ENCODE measurements at places on chromosomes 2 and 18.

DNA sequence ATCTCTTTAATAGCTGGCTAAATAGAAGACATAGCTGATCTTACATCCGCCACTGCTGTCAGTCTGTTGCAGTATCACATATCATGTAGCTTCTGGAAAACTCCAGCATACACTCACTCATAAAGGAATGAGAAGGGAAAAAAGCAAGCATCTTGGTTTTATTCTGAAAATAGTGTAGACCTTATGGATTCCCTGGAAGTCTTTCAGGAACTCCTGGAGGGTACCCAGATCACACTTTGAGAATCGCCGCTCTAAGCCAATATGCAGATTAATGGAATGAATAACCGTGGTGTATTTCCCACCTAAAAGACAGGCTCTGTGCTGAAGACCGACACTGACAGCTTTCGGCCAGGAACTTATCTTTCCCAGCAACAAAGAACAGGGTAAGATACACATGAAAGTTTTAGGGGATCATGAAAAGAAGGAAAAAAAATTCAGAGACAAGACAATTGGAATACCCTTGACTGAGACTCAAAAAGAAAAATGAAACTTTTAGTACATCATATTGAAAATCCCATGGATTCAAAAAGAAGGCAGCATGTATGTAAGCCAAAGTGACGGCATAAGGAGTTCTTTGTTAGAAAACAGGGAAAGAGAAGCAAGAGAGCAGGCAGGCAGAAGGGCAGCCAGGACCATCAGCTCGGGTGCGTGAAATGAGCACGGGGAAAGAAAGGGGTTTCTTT, 56.4 kb upstream of the SEC11C start:
- DNase-seq, result no peak

- no peak for DNase-seq
Measured at GRCh38 chr18:45084206-45084605, 403.5 kb downstream of the SETBP1 start.

DNA sequence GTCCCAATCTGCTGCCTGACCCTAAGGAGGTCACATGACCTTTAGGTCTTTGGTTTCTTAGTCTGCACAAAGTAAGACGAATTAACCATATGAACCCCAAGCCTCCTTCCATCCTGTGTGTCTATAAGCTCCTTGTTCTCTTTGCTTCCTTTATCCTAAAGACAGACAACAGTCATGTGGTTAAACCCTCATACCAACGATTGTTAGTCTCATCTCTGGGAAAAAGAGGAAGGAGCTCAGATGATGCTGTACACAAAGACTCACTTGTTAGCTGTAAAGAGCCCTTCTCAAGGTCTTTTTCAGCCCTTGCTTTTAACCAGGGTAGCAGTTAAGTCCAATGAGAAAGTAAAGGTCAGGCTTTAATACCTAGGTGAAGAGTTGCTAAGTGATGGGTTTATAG, 443.7 kb downstream of the TNS1 start:
- no peak for DNase-seq

DNA sequence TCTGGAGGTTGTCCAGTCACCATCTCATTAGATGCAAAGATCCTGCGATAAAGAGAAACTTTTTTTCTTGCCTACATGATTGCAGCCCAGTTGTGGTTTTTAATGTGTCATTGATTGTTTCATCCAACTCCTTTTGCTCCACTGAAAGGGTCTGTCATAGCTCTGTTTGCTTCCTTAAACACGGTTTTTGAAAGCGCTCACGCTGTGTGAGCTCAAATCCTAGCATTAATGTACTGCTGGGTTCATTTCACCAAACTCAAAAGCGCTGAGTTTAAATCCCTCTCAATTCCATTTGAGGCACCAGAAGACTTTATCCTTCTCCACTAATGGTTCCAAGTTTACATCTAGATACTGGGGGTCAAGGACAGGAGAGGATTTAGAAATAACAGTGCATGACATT, 53.6 kb downstream of the CDK15 start:
- no peak for DNase-seq

- DNase-seq, result no peak
Measured at GRCh38 chr2:230788554-230789175, 76.0 kb downstream of the CAB39 start.

DNA sequence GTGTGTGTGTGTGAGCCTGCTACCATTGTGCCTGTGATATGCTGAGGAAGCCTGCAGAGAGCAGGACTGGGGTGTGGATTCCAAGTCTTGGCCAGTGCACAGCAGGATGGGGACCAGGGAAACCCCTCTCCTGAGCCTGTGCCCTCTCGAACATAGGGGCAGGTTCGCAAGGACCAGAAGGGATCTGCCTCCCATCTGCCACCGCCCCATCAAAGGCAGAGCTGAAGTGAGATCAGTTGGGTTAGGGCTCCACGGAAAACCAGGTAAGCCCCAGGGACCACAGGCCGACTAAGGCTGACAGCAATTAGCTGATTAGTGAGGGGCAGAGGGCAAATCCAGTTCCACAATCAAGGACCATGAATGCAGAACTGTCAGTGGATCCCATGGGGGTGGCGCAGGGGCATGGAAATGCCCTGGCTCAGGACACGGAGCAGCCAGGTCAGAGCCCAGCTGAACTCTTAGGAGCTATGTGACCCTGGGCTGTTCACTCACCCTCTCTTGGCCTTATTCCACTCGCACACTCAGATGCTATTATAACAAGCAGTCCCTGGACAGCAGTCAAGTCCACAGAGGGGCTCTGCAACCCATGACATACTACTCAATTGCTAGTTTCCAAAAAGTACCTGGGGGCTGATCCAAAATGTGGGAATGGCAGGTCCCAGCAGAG, 84.2 kb upstream of the ID2 start:
- no peak for DNase-seq

GRCh38 chr2:186445506-186445905, 40.6 kb upstream of the ZC3H15 start:
- no peak for DNase-seq

- no peak for DNase-seq
Measured at GRCh38 chr2:239233576-239233975, 167.2 kb downstream of the HDAC4 start.

DNA sequence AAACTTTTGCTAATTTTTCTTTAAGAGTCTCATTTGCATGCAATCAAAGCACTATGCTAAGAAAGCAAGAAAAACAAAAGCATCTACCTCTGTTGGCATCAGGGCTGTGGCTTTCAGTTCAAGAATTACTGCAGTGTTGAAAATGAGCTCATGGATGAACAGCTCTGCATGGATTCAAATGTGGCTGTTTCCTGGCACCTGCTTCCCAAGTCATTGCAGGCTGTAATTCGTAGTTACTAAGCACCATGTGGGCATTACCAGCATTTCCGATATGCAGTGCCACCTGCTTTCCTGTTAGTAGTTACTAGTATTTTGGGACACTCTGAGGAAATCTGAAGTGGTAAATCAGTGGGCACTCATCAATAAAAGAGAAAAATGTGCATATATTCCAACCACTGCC, 37.8 kb upstream of the FAM110C start:
- no peak for DNase-seq

GRCh38 chr18:59779979-59780378, 82.8 kb upstream of the CCBE1 start:
- no peak for DNase-seq

- DNase-seq, result no peak
Measured at GRCh38 chr2:177489719-177490301, 97.2 kb downstream of the AGPS start.

GRCh38 chr2:138779781-138780445, at the start of gene NXPH2:
TSS of gene NXPH2 (minus strand) at chr2:138780390. CDS start at chr2:138780241, 149 bp downstream.
- no peak for DNase-seq

- DNase-seq, result no peak
Measured at GRCh38 chr2:37590119-37590571, 81.3 kb downstream of the CDC42EP3 start.

DNA sequence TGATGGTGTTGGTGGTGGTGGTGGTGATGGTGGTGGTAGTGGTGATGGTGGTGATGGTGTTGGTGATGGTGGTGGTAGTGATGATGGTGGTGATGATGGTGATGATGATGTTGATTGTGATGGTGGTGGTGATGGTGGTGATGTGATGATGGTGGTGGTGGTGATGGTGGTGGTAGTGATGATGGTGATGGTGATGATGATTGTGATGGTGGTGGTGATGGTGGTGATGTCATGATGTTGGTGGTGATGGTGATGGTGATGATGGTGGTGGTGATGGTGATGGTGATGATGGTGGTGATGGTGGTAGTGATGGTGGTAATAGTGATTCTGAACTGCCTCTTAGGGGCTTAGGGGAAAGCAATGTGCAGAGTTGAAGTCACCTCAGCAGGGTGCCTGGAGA, 760.7 kb downstream of the GALR1 start:
- DNase-seq, result no peak

- DNase-seq, result no peak
Measured at GRCh38 chr18:60202708-60203107, 169.9 kb downstream of the MC4R start.

DNA sequence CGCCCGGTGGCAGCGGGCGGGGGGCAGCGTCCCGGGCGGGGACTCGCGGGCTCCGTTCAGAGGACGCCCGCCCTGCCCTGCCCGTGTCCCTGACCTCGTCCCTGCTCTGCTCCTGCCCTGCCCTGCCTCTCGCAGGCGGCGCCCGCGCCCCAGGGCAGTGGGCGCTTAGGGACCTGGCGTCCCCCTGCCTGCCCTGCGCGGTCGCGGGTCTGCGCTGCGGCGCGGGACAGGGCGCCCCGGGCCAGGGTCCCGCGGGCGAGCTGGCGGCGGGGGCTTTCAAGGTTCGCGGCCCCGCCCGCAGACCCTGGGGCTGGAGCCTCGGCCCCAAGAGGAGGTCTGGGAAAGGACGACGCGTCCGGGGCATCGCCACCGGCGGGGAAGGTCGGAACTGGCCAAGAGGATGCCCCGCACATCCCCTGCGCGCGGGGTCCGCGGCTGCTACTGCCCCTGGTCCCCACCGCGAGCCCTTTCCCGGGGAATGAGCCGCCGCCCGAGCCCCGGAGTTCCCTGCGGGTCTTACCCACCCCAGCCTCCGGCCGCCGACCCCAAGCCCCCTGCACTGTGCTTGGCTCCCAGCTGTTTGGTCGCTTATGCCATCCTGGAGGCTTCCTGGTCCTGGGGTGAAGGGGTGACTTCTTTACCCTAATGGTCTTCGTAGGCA, 679 bp downstream of the RNF144A start:
- DNase-seq, result no peak

- DNase-seq, result no peak
Measured at GRCh38 chr2:240993446-240994170, 4.8 kb upstream of the SNED1 start.

GRCh38 chr18:59096098-59096789, 43.4 kb upstream of the SEC11C start:
- no peak for DNase-seq

- no peak for DNase-seq
Measured at GRCh38 chr18:44849361-44849760, 168.7 kb downstream of the SETBP1 start.

- no peak for DNase-seq
Measured at GRCh38 chr2:144583381-144583729, 63.4 kb upstream of the ZEB2 start.

- no peak for DNase-seq
Measured at GRCh38 chr2:231172025-231172424, 26.4 kb upstream of the ARMC9 start.

DNA sequence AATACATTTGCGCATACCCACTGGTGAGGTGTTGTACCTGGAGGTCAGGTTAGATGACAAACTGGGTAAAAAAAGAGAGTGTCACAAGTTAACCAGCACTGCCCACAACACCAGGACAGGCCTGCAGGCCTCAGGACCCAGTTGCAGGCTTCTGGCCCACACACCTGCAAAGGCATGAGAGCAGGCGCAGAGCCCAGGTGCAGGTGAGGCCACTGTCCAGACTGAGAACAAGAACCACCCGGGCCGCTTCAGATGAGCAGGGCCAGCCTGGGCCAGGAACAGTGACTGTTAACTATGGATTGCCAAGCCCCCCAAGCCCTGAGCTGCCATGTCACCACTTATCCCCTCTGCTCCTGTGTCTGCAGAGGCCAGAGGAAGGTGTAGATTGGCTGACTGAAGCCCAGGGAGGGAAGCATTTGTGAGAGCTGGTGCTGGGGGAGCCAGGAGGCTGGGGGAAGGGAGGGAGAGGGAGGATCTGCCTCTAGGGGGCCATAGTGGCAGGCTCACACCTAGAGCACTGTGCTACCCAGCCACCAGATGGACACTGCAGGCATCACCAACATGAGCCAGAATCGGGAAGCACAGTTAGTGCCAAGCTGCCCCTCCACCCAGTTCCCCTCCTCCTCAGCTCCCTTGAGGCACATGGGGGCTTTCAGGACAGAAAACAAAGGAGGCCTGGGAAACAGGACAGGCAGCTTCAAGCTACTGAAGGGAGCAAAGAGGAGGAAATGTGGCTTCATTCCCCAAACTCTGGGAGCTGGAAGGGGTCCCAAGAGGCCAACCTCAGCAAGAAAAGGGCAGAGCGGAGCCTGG, 35.4 kb downstream of the SFXN5 start:
- DNase-seq, result no peak

GRCh38 chr2:27802547-27802946, 31.0 kb downstream of the MRPL33 start:
- DNase-seq, result no peak

DNA sequence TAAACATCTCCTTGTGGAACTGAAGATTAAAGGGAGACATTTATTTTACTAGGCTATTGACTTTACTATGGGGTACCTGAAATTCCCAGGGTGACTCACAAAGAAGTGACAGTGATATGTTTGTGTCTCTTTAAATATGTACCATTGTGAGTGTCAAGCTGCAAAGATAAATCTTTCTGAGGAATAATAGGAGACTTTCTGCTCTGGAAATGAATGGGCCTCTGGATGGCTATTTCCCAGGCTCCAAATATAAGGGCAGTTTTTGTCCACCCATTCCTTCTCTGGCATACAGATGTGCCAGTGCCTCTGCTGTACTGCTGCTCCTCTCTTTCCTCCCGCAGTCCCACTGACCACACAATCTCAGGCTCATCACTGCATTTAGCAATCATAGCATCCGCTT, 586.4 kb upstream of the CNTNAP5 start:
- DNase-seq, result no peak

DNA sequence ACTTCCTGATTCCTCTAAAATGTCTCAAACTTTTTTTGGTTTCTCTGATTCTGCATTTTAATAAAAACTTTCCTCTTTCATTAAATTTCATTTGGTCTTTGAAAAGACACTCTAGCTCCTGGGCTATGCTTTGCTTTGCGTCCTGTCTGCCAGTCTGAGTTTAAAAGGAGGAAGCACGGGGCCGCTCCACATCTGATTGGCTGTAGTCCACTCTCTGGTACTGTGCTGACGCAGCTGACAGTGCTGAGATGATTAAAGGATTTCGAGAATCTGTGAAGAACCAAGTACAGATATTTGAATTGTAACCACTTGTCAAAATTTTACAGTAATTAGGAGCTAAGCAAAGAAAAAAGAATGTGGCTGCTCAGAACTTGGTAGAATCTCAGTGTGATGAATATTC, 199.6 kb upstream of the HNMT start:
- DNase-seq, result no peak

DNA sequence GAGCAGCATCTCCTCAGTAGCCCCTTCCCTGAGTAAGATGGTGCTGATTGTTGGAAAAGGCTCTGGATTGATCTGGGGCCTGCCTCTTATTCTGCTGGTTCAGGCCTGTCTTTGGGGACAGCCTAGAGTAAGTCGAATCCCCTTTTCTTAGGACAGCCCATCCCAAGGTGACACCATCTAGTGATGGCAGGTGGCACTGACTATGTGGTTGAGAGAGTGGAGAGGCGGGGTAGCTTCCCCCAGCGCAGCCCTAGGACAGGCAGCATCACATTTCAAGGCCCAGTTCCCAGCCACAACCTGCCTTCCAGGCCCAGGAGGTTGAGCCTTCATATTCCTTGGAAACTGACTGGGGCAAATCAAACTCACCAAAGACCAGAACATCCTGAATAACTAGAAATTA, 69.1 kb upstream of the B3GNT7 start:
- DNase-seq, result no peak

- no peak for DNase-seq
Measured at GRCh38 chr18:30177056-30177455, 865.5 kb downstream of the DSC3 start.
